ENCODE measurements at places on chromosomes 5 and 9.
A peak's percentile ranks its signal among the peaks of the same experiment; 100 is the strongest.

- ATAC-seq: no peak
Observed at GRCh38 chr9:133647148-133647547, 11.0 kb downstream of the DBH start.

- ATAC-seq: no peak
Observed at GRCh38 chr9:35260186-35260585, 98.4 kb downstream of the UNC13B start.

DNA sequence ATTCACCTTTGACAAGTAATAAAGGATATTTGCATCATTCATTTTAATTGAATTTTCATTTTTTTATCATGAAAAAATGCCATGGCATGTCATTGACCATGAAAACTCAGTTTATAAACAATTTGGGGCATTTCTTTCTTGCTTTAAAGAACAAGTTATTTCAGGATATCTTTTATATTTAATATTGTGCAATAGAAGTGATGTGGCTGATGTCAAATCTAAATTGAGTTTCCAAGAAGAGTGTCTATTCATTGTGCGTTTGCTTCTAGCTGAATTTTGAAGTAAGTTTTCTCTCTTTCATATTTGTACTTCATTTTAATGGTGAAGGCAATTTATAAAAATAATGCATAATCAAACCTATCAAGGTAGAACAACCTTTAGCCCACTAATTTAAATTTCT, 30.5 kb downstream of the MACIR start:
- ATAC-seq: no peak

DNA sequence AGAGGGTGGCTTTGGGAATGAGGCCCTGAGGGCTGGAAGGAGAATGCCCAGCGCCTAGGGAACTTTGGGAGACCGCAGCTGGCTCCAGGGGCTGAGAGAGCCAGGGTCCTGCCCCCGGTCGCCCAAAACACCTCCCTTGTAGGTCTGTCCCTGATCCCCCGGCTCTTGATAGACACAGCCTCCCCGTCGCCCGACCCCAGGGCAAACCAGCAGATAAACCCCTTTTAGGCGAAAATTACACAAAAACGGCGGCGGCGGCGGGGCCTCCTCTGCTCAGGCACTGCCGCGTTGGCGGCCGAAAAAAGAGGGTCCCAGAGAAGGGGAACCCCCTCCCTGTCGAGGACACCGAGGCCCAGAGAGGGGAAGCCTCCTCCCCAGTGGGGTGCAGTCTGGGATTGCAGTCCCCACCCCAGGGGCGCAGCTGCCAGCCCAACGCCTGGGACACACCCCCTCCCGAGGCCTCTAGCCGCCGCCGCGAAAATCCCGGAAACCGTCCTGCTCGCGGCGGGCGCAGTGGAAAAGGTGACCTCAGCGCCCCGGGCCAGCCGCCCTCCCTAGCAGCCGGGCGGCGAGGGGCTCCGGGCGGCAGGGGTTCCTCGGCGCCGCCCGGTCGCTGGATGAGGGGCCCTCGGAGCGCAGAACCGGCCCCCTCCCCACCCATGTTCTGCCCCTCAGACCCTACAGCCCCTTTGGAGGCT, 3.1 kb upstream of the BARX1 start:
- no peak for ATAC-seq

DNA sequence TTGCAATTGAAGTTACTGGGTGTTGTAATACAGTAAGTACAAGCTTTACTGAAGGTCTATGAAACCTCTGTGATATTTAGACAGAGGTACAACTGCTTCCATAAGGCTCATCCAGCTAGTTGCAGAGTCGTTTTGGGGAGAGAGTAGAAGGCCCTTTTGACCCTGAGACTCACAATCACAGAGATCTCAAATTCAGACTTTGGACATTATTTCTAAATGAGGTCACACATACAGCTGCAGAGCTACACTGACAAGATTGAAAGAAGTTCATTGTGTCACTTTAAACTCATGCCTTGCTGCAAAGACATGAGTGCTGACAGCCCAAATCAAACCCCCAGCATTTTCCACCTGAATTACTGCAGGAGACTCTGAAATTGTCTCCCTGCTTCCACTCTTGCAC, 205.9 kb upstream of the TMEM161B start:
- no peak for ATAC-seq

DNA sequence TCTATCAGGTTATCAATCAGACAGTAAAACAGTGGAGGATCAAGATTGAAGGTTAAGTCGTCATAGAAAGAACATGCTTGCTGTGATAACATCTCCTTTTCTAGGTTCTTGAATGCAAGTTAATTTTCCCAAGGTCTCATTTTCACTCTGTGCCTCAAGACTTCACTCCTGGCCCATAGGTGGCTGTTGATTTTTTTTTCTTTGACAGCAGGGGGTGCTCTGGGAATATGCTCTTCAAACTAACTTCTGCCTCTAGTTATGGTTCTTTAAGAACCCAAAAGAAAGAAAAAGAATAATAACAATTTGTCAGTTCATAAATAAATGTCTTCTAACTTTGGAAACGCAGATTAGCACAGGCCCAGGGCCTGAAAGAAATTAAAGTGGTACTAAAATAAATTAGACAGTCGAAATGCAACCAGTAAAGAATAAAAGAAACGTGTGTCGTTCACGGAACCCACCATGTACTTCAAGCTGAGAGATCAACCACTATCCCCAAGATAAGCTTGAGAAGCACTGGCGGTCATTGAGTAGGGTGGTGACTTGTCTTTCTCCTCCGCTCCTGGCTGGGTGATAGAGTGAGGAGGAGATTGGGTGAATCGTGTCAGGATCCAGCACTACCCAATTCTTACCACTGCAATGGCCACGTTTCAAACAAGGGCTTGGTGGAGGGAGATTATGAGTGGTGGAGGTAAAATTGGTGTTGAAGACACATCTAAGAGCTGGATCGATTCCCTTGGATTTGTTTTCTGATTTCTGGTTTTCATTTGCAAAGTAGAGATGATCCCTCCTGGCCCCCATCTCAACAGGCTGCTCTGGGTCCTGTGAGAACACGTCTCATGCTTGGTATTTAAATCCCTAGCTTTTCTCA, 93.4 kb upstream of the IRX4 start:
- no peak for ATAC-seq

DNA sequence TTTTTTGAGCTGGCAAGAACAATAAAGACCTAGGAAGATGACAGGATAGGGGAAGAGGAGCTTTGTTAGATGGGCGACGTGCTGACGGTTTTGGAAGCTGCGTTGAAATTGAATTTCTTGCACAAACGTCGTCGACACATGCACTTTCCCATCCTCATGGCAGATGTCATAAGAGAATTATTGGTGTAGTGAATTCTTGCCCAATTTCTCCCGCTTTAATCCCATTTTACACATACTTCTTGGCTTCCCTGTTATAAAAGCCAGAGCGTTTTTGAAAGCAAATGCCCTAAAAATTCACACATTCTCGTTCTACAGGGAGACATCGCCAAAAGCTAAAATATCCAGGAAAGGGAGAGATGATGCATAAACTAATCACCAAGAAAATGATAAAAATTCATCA, 109.8 kb upstream of the DAP start:
- ATAC-seq: no peak

- no peak for ATAC-seq
Observed at GRCh38 chr5:89293810-89294209, 410.8 kb upstream of the MEF2C start.

GRCh38 chr5:178818094-178818493, 41.7 kb upstream of the ZNF354B start:
- ATAC-seq: no peak

- ATAC-seq: no peak
Observed at GRCh38 chr5:56259002-56259511, 25.9 kb upstream of the ANKRD55 start.

GRCh38 chr5:42715785-42716184, 40.8 kb upstream of the CCDC152 start:
- no peak for ATAC-seq

- ATAC-seq: no peak
Observed at GRCh38 chr9:112002131-112002846, 105.7 kb downstream of the UGCG start.

- ATAC-seq: peak; percentile 24
Observed at GRCh38 chr5:113205807-113206206, 229.0 kb downstream of the TSSK1B start.

Measured in esophagus mucosa (tissue), 1 donor.